ENCODE measurements at places on chromosomes 3 and 15.

DNA sequence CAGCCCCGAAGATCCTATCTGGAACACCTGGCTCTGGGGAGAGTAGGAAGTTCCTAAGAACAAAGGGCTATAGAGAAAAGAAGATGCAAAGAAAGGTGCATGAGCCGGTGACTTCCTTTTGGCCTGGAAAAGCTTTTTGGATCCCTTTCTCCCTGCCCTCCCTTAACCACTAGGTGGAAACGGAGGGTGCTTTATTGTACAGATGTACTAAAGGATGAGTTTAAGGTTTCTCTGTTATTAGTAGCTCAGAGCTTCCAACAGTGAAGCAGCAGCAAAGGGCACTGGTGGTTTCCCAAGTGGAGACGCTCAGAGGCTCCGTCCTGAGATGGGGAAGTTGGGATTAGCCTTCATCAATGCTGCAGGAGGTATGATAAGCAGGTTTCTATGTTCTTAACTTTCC lies 5.9 kb upstream of the ADGRG7 start:
- DNase-seq = peak; percentile 51

GRCh38 chr3:10762611-10763247 lies 53.3 kb upstream of the SLC6A11 start:
- DNase-seq = no peak

- no peak for DNase-seq
These were observed 18.2 kb downstream of the DNAJB8 start for GRCh38 chr3:128448491-128448890.

DNA sequence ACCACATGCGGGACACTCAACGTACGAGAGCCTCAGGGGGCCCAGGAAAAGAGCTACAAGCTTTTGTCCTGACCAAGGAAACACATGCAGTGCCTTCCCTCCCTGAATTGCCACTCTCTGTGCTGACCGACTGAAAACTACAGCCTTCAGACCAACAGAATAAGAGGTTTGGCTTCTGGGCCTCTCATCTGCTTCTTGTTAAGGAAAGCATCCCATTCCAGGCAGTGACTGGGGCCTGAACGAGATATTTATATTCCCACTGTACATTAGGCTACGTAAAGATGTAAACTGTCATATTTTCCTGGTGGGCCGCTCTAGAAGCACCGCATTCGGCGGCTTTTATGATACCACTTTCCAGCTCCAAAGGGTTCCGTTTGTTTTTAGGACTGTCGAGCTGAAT lies 208.9 kb upstream of the TPM1 start:
- no peak for DNase-seq

- DNase-seq = no peak
These were observed 297.2 kb upstream of the C2CD4B start for GRCh38 chr15:62462268-62462667.

DNA sequence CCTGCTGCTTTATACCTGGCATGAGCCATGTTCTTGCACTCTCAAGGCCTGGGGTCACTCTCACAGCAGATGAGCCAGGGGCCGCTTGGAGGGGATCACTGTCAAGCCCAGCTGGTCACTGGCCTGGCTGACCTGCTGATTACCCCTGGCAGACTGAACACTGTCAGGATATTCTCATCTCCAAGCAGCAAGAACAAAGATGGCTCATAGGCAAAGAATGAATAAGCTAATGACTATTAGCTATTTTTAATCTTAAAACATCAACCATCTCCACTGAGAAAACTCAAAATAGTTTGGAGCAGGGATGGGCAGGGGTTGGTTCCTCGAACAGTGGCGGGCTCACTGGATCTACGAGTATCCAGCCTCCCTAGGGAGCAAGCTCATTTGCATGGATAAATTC lies 64.4 kb upstream of the ACAN start:
- DNase-seq = no peak

- no peak for DNase-seq
These were observed 18.0 kb downstream of the MTMR10 start for GRCh38 chr15:30973379-30973778.

- DNase-seq = no peak
These were observed 127.8 kb downstream of the ABI3BP start for GRCh38 chr3:100865442-100865841.

DNA sequence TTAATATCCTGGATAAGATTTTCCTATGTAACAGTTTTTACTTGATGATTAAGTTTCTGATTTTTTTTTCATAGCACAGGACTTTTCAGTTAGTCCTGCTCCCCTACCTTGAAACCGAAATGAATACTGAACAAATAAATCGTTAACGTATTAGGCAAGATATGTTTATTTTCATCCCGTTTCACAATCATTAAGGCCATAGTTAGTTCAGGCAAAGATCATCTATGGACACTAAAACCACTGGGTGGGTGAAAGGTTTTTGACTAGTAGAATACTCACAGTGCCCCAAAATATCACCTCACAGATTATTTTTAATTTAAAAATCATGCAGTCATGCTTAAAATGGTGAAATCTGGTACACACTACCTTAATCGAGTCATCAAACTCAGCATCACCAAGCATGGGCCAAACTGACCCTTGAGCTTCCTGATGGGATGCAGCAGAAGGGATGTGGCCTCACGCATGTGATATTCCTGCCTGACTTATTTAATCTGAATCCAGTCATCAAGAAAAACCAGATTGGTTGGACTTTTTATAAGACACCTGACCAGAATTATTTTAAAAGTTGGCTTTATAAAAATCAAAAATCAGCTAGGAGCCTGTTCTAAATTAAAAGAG lies 365.0 kb downstream of the LPP start:
- DNase-seq = no peak

GRCh38 chr3:152836269-152836668 lies 1.3 kb downstream of the P2RY1 start:
- DNase-seq = no peak

- no peak for DNase-seq
These were observed 8.6 kb upstream of the TEX9 start for GRCh38 chr15:56356616-56357015.

DNA sequence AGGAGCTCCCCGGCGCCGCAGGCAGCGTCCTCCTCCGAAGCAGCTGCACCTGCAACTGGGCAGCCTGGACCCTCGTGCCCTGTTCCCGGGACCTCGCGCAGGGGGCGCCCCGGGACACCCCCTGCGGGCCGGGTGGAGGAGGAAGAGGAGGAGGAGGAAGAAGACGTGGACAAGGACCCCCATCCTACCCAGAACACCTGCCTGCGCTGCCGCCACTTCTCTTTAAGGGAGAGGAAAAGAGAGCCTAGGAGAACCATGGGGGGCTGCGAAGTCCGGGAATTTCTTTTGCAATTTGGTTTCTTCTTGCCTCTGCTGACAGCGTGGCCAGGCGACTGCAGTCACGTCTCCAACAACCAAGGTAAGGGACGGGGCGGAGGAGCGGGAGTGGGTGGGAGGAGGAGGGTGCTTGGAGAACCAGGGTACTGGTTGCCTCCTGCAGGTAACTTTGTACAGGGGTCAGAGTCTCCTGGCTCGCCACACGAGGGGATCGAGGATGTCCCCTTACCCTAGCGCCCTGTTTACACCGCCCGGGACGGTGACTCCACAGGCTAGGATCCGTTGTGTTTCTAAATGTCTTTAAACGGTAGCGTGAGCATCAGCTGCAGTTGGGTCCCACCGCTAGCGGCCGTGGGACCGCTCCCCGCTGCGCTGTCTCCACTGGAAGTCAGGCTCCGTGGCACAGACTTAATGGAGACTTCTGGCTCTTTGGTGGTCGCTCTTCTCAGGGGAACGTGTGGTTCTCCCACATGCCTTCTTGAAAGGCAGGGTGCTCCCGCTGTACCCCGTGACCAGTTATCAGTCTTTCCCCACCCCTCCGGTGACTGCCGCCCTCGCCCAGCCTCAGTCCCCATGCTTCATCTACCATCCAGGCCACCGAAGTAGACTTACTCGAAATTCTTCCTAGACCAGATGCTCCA lies 515 bp downstream of the EPHA6 start:
- no peak for DNase-seq

- DNase-seq = no peak
These were observed 136.6 kb upstream of the RARB start for GRCh38 chr3:25291481-25291905.

DNA sequence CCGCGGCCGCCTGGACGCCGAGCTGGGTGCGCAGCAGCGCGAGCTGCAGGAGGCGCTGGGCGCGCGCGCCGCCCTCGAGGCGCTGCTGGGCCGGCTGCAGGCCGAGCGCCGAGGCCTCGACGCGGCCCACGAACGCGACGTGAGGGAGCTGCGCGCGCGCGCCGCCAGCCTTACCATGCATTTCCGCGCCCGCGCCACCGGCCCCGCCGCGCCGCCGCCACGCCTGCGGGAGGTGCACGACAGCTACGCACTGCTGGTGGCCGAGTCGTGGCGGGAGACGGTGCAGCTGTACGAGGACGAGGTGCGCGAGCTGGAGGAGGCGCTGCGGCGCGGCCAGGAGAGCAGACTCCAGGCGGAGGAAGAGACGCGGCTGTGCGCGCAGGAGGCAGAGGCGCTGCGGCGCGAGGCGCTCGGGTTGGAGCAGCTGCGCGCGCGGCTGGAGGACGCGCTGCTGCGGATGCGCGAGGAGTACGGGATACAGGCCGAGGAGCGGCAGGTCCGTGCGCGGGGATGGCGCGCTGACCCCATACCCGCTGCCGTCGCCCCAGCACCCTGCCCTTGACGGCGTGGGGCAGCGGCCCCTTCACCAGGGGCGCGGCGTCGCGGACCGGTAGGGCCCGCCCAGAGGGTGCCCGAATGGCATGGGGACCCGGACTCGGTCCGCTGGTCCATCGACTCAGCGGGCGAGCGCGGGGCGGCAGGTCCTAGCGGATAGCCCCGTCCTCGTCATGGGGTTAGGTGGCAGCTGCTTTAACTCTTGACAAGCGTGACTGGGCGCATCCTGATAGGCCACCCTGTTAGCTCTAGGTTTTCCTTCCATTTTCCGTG lies 848 bp downstream of the SYNM start:
- peak; percentile 87 for DNase-seq

DNA sequence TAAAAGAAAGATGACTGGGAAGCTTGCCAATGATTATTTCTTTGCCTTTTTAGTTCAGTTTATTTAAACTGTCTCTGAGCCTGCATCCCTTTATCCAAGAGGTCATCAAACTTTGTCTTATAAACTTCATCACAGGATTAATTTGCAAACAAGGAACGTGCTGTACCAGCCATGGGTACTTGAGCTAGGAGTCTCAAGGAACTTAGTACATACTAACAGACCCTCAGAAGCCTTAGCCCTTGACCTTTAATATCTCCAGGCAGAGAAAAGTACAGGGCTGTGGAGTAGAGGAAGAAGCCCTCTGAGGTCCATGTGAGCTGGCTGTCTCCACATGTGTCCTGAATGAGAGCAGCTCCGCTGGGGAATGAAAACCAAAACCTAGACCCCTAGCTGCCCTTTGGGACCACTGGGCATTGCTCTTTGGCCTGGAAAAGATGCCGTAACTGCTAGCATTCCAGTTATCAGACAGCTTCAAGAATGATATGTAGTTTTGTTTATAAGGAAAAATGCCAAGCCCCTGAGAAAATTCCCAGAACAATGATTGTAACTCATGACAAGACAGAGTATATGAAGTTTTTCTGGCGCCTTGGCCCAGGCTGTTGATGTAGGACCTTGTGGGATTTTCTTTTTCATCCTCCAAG lies 92.1 kb downstream of the ASB7 start:
- DNase-seq = peak; percentile 3

DNA sequence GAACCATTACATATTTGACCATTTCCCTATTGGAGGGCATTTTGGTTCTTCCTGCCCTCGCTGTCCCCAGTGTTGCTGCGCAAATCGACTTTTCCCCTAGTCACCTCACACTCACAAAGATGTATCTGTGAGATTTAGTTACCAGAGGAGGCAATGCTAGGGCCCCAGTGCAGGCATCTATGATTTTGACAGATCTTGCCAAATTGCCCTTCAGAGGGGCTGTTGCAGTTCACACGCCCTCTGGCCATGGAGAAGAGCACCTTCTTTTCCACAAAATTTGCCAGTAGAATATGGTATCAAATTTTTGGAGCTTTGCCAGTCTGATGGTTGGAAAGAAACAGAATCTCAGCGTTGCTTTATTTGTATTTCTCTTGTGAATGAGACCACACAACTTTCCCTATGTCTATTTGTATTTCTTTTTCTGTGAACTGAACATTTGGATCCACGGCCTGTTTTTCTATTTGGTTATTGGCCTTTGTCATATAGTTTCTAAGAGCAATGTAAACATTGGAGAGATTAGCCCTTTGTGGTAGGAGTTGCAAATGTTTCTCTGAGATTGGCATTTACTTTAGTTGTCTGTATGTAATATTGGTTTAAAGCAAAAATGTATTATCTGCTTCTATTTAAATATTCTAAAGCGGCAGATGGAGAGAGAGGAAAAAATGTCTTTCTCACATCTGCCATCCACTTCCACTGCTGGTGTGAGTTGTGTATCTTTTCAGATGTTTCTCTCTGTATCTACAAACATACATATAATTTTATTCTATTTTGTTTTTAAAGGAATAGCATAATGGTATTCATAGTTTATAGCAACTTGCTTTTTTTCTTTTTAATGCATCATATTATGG lies 66.1 kb downstream of the DNASE1L3 start:
- DNase-seq = no peak

DNA sequence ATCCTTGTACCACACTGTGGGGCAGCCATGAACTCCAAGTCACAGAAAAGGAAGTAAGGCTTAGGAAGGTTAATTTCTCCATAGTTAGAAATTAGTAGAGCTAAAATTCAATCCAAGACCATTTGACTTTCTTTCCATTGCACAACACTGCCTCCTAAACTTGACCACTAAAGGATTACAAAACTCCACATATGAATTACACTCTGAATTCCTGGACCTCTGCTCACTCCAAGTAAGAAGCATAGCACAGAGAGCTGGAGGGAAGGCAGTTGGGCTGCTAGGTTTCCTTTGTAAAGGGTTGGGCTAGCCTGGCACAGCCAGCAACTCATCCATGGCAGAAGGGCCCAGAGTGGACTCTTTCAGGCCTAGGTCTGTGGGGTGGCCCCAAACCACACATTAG lies 134.4 kb downstream of the MYLK start:
- no peak for DNase-seq

DNA sequence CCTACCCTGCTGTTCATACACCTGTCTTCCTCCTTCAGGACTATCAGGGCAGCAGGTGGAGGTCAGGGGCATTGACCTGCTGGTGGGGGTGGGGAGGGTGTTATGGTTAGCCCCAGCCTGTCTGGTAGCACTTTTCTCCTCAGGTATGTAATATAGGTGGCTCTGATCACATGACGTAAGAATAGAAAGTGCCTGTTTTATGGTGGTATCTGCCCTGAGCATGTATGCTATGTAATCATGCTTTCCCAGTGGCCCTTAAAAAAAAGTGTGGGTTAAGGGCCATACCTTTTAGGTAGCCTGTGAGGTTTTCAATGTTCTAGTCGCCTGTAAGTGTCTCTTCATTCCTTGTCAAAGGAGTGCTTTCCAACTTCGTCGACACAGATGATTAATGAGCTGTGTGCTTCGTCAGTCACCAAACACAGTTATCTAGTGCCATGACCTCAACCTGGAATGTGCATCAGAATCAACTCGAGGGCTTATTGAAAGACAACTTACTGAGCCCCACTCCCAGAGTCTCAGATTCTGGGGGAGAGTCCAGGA lies 86.3 kb downstream of the KLHL25 start:
- DNase-seq = no peak

DNA sequence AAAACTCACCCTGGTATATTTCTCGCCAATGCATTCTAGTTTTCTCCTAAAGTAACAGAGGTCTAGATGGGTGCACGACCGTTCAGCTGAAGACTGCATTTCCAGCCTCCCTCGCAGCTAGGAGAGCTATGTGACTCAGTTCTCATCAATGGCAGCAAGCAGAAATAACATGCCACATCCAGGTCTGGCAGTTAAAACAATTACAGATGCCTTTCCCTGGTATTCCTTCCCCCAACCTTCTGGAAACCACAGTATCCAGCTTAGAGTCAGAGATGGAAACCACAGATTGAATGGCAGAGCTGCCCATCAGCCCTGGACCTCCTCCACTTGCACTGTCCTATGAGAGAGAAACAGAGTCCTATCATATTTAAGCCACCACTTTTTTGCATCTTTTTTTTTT lies 4.8 kb downstream of the HAPLN3 start:
- DNase-seq = no peak

Measured in D341Med (cell line).